Upper lobe of left lung (tissue), 6 donors: ENCODE measurements at places on chromosomes 5 and 9.

- DNase-seq: no peak
Observed at GRCh38 chr9:98971168-98971914, 27.6 kb downstream of the COL15A1 start.

- DNase-seq: no peak
Observed at GRCh38 chr9:99855467-99856176, 33.9 kb downstream of the NR4A3 start.

DNA sequence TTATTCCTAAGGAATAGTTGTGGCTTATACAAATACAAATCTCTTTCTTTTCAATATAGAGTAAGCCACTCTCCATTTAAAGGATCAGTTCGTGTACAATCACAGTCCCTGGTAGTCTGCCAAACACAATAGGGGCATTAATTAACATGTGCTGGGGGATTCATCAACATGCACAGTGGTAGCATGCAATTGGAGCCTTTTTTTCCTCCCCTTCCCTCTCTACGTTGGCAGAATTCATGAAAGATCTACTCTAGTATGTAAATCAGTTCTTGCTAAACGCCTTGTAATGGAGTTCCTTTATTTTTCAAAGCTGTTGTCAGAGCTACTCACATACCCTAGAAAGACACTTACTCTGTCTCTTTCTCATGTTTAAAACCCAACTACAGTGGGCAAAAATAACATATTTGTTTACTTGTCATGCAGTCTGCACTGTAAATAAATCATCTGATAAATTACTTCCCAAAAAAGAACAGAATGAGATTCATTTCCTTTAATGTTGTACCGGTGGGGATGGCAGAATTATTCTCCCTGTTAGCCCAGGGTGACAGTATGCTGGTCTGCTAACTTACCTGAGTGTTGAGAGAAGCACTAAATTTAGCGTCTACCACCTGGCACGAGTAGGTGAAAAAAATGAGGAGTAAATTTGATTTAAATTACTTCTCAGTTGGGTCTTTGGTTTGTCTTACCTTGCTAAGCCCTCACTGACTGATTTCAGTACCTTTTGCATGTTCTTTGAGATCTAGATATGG is 341.5 kb upstream of the CCNH start:
- DNase-seq: no peak

- DNase-seq: no peak
Observed at GRCh38 chr5:141150993-141151325, 1.1 kb downstream of the PCDHB6 start.

- DNase-seq: no peak
Observed at GRCh38 chr9:111940697-111941096, 44.1 kb downstream of the UGCG start.

GRCh38 chr9:77987880-77988525 is 43.6 kb downstream of the GNAQ start:
- DNase-seq: no peak

DNA sequence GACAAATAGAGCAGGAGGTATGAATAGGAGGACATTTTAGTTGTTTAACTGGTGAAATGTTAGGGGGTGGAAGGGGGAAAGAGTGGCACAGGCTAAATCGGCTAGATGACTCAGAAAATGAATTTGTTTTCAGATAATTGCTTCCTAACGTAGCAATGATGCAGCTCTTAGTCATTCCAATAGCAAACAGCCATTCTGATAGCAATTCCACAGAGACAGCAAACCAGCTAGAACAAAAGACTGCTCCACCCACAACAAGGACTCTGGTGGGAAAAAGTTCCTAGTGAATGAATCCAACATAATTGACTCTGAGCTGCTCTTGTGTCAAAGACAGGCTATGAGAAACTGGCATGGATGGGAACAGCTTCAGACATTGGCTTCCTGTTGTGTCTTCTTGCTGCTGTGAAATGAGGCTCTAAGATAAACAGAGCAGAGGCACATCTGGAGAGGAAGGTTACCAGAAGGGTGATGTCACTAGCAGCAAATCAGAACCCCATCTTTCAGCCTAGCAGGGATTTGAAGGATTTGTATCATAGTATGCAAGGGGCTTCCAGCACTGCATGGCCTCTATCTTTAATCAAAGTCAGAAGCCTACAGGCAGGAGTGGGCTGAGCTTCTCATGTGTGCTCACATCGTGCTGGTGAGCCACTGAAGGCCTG is 28.1 kb upstream of the F2RL1 start:
- no peak for DNase-seq

DNA sequence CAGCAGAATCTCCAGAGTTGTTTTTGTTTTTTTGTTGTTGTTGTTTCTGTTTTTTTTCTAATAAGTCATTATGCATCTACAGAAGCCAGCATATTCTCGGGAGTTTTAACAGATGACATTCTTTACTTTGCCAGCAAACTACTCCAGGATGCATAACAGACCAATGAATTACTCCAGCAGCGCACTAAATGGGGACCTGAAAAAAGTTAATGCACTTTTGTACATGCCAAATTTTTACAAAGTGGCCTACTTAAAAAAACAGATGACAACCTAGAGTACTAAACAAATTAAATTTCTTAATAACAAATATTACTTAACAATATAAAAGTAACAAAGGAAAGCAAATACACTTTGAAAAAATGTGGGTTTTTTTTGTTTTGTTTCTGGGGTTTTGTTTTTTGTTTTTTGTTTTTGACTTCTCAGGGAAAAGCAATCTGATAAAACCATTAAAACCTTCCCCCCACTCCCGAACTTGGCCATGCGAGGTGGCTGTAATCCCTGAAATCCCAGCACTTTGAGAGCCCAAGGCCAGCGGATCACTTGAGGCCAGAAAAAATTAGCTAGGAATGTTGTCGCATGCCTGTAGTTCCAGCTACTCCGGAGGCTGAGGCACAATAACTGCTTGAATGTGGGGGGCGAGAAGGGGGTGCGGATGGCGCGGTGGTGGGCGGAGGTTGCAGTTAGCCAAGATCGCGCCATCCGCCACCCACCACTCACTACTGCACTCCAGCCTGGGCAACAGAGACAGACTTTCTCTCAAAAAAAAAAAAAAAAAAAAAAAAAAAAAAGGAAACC is 352.4 kb downstream of the CETN3 start:
- no peak for DNase-seq

- peak; percentile 76 for DNase-seq
Observed at GRCh38 chr9:96719921-96720320, 58.0 kb downstream of the ZNF510 start.

DNA sequence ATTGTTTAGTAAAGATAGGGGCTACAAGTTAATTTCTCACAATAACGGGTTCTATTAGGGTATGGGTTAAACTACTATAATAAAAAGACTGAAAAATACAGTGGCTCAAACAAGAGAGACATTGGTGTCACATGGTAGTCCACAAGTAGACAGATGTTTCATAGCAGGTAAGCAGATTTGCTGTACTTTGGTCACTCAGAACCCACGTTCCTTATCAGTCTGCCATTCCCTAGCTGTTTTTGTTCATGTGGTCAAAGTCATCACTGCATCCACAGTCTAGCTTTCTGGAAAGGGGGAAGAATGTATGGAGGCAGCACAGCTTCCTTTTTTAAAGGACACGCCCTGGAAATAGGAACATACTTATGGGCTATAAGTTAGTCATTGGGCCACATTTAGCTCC is 73.0 kb downstream of the SLC12A2 start:
- no peak for DNase-seq

- DNase-seq: no peak
Observed at GRCh38 chr5:153970496-153970895, 68.2 kb downstream of the FAM114A2 start.

GRCh38 chr9:95653246-95653645 is 136.5 kb upstream of the PTCH1 start:
- DNase-seq: no peak

- DNase-seq: no peak
Observed at GRCh38 chr5:127849408-127849807, 146.2 kb downstream of the CCDC192 start.
